ENCODE measurements at places on chromosomes 5 and 9. TPM values are rescaled to one million over a fixed set of nuclear protein-coding genes. Genes with fewer than 3 reads are reported as not detected.

IL3 gene
- total RNA-seq, result 8.9 TPM

HNRNPK gene
- total RNA-seq, result 674 TPM

FBXO38 gene
- 68.5 TPM for total RNA-seq

KLHL3 gene
- total RNA-seq, result 8.3 TPM

SPRY4 gene
- total RNA-seq, result 1.1 TPM

PITX1 gene
- 0.50 TPM for total RNA-seq

PTGER4 gene
- 42.3 TPM for total RNA-seq

SNCAIP gene
- not detected for total RNA-seq

PDGFRB gene
- 0.34 TPM for total RNA-seq

KCTD16 gene
- 0.07 TPM for total RNA-seq

SLC23A1 gene
- 2.8 TPM for total RNA-seq

PHAX gene
- 40.0 TPM for total RNA-seq

NPR3 gene
- 0.24 TPM for total RNA-seq

PCDHB8 gene
- total RNA-seq, result not detected

FCN1 gene
- not detected for total RNA-seq

RXRA gene
- 4.9 TPM for total RNA-seq

NR4A3 gene
- total RNA-seq, result 53.0 TPM

QRFP gene
- total RNA-seq, result not detected

IFNA21 gene
- total RNA-seq, result not detected

GARIN3 gene
- total RNA-seq, result 0.22 TPM

ABO gene
- total RNA-seq, result not detected

TSSK1B gene
- total RNA-seq, result not detected

KLF9 gene
- total RNA-seq, result 27.5 TPM

FOXD4 gene
- total RNA-seq, result 0.38 TPM

ECSCR gene
- total RNA-seq, result 1.4 TPM

PCDHB5 gene
- total RNA-seq, result not detected

FNIP1 gene
- total RNA-seq, result 23.8 TPM

SVEP1 gene
- not detected for total RNA-seq

PDZD2 gene
- 0.02 TPM for total RNA-seq

NTRK2 gene
- 0.41 TPM for total RNA-seq

ARL14EPL gene
- not detected for total RNA-seq

KIF27 gene
- 5.4 TPM for total RNA-seq

CACNA1B gene
- total RNA-seq, result 0.07 TPM

ZNF462 gene
- total RNA-seq, result 0.36 TPM

GFI1B gene
- total RNA-seq, result 0.12 TPM

GGTA1 gene
- not detected for total RNA-seq

MLANA gene
- total RNA-seq, result not detected

N4BP3 gene
- 6.0 TPM for total RNA-seq

SLIT3 gene
- 1.7 TPM for total RNA-seq

SEC24A gene
- total RNA-seq, result 32.0 TPM

DEPDC1B gene
- total RNA-seq, result 29.5 TPM

OTP gene
- total RNA-seq, result not detected

PTPA gene
- 98.3 TPM for total RNA-seq

DNAJC21 gene
- 77.3 TPM for total RNA-seq

TLR4 gene
- total RNA-seq, result 0.05 TPM

GABBR2 gene
- not detected for total RNA-seq

SARDH gene
- total RNA-seq, result 1.6 TPM

CDX1 gene
- not detected for total RNA-seq

IFNA2 gene
- total RNA-seq, result not detected

CBY3 gene
- 0.44 TPM for total RNA-seq

ELP1 gene
- 25.6 TPM for total RNA-seq

ARL15 gene
- 8.3 TPM for total RNA-seq

ST8SIA4 gene
- 44.5 TPM for total RNA-seq

GRIA1 gene
- total RNA-seq, result not detected

PFDN1 gene
- 57.9 TPM for total RNA-seq

PRRX2 gene
- 3.3 TPM for total RNA-seq

SAPCD2 gene
- 6.6 TPM for total RNA-seq

All from activated T-cell treated with anti-CD3 and anti-CD28 coated beads, Interleukin-2, amount 50 U/mL, for 72 hours (primary cell).